ENCODE measurements at places on chromosomes 16 and 17.

DNA sequence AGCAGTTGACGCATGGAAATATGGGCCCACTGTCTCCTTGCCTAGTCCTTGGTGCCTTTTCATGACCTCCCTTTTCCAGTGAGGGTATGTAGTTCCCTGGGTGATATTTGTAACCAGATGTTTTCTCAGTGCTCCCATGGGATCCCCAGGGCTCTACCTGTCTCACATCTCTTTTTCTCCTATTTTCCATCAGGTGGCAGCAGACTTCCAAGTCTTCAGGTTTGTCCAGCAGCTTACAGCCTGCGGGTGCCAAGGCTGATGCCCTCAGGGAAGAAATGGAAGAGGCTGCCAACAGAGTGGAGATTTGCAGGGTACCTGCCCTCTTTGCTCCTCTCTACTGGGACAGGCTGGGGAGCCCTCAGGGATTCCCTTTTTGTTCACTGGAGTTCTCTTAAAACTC, 89.1 kb downstream of the ELAC2 start:
- no peak for DNase-seq

DNA sequence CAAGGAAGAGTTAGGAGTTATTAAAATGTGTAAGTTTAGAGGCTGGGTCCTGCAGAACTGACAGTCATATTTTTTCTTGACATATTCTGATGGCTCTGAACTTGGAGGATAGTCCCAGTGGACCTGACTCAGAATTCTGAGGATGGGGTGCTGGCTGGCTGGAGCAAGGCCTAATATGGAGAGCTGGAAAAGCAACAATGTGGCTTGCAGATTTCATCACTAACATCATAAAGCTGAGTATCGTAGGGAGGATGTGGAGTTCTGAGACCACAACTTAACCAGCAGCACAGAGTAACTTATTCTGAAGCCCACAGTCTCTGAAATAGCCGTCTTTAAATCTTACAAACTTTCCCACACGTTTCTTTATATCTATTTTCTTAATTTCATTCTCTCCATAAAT, 2.3 kb downstream of the KRTAP1-5 start:
- DNase-seq, result no peak

- DNase-seq, result no peak
Observed at GRCh38 chr17:27628376-27628775, 2.6 kb upstream of the LGALS9 start.

DNA sequence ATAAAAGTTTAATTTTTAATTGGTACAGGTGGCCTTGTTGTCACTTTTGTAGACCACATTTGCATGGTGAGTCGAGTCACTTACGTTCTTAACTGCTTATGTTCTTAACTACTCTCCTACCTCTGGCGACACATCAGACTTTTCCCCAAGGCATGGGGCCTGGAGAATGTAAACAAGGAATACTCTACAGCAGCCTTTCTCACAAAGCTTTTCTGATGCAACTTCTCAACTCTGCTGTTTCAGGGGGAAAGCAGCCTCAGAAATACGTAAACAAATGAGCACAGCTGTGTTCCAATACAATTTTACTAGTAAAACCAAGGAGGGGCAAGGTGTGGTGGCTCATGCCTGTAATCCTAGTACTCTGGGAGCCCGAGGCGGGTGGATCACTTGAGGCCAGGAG, 6.9 kb downstream of the KARS1 start:
- DNase-seq, result no peak

GRCh38 chr17:80146121-80147034, 550 bp downstream of the EIF4A3 start:
- DNase-seq, result no peak

GRCh38 chr17:7406235-7406825, 1.3 kb upstream of the NLGN2 start:
- no peak for DNase-seq

DNA sequence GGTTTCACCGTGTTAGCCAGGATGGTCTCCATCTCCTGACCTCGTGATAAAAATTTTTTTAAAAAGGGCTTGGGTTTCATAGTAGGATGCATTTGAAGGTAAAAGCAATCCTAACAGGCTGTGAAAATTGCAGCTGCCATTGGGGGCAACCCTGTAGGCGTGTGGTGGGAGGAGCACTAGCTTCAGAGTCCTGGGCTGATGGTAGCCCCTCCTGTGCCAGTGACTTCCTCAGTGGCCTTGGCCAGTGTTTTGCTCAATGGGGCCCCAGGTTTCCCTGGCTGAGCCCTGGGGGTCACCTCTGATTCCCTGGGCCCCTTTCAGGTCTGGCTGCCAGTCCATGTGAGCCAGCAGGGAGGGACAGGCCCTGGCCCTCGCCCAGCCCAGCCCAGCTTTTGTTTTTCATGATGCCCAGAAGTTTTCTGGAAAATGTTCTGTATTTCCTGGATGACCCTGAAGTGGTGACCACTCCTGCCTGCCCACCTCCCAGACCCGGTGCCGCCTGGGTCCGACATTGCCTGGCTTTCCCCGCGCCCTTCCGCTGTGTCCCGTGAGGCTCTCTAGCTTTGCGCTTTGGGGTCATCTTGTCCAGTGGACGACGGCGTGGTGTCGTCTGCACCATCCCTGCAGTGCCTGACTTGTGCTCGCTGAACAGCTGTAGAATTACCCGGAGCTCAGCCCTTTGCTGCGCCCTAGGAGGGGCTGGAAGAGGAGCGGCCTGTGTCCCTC, 9.4 kb downstream of the MGRN1 start:
- DNase-seq, result no peak

- DNase-seq, result no peak
Observed at GRCh38 chr17:9541718-9542117, 33.9 kb downstream of the STX8 start.

- DNase-seq, result no peak
Observed at GRCh38 chr17:49915670-49916069, 53.3 kb upstream of the DLX4 start.

DNA sequence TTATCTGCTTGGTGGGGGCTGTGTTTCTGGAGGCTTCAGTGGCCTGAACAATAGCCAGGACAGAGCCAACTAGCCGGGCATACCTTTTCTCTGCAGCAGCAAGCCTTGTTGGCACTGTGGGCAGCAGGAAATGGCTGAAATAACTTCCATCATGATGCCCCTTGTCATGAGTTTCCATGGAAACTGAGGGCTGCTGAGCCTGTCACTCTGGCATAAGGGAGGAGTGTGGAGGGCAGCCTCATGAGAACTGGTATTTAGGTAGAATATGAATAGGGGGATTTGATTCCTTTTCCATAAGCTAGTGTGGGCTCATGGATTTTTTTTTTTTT, 39.4 kb downstream of the PLCG2 start:
- DNase-seq, result no peak

- DNase-seq, result peak; percentile 45
Observed at GRCh38 chr16:5791011-5791657, 693.5 kb upstream of the EEF2KMT start.

DNA sequence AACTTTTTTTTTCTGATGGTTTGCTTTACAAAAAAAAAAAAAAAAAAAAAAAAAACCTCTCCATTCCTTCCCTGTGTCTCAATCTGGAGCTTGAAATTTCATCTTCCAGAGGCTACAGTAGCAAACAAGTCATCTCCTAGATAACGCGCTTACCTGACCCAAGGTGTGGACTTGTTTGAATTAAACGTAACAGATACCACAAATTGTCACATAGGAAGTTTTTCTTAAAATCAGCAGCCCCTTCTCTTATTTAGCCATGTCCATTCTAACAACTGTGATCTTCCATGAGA, 2.0 kb downstream of the STAT5B start:
- DNase-seq, result no peak

DNA sequence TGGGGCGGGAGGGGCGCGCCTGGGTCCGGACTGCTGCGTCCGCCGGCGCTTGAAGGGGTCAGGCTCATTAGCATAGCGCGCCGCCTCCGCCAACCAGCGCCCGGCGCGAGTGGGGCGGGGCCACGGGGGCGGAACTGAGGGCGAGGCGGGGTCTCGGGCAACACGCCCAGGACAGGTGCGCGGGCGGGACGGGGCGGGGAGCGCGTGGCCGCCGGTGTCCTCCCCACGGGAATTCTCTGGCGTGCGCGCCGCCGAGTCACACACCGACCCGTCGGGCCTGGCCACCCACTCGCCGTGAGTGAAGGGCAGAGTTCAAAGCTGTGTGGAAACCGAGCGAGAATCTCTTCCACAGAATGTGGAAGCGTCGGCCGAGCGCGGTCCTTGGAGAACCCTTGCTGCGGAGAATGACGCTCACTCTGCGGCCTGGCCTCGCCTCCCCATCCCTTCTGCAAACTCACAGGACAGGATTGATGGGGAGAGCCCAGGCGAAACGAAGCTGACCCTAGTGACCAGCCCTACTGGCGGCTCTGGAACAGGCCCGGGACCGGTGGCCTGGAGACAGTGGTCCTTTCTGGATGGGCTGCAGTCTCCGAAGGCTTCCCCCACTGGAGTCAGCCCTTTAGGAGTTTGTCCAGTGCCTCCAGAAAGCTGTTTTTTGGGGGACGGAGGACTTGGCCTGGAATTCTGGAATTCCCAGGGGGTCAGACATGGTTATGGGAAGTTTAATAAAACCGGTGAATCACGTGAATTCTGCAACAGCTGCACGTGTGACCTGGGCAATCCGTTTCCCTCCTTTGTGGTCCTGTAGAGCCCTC, at the start of gene SNAI3:
SNAI3 (minus strand) TSS at position 69 of the 815 bp plus-strand sequence. CDS start 101 bp downstream, outside the sequence.
- peak; percentile 63 for DNase-seq

DNA sequence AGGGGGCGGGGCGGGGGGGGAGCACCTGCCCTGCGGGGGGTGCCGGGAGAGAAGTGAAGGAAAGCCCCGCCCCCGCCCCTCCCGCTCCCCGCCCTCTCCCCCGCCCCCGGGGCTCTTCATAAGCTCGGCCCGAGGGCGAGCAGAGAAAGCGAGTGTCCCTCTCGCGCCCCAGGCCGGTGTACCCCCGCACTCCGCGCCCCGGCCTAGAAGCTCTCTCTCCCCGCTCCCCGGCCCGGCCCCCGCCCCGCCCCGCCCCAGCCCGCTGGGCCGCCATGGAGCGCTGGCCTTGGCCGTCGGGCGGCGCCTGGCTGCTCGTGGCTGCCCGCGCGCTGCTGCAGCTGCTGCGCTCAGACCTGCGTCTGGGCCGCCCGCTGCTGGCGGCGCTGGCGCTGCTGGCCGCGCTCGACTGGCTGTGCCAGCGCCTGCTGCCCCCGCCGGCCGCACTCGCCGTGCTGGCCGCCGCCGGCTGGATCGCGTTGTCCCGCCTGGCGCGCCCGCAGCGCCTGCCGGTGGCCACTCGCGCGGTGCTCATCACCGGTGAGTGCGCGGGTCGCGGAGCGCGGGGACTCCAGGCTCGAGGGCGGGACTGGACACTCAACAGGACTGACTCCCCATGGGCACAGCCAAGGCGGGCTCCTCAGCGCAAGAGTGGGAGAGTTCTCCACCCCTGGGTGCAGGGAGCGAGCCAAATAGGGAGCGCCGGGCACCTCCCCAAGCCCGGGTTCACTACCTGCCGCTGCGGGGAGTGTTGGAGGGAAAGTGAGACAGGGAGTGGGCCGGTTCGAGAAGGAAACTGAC, at the start of gene HSD11B2:
HSD11B2 (plus strand) TSS at position 145 of the 798 bp plus-strand sequence; CDS start at position 273, 128 bp downstream.
- no peak for DNase-seq

- DNase-seq, result no peak
Observed at GRCh38 chr17:75950421-75950820, 9.6 kb upstream of the FBF1 start.

- DNase-seq, result no peak
Observed at GRCh38 chr17:37801171-37801570, 56.3 kb upstream of the HNF1B start.

GRCh38 chr16:81265658-81266451, 27.4 kb downstream of the BCO1 start:
- DNase-seq, result no peak

- no peak for DNase-seq
Observed at GRCh38 chr17:6787081-6787693, 11.2 kb downstream of the FBXO39 start.

GRCh38 chr16:87560428-87561199, 41.7 kb upstream of the JPH3 start:
- DNase-seq, result peak; percentile 86

DNA sequence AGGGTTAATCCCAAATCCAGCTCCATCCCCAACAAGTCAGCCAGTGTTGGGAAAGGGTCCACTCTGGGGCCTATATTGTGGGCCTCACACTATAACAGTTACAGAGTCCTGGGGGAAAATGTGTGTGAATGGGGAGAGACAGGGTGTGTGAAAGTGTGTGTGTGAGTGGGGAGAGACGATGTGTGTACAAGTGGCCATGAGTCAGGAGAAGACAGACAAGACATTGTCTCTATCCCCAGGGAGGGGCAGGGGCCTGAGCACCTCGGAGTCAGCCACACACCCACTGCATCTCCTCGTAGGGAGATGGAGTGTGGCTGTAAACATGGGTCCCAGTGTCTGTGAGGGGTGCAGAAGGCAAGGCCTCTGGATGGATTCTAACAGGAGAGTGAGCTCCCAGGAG, 2.9 kb downstream of the CRHR1 start:
- no peak for DNase-seq
